GM20000 (cell line): ENCODE measurements at places on chromosomes 12 and 14.
A peak's percentile ranks its signal among the peaks of the same experiment; 100 is the strongest.

DNA sequence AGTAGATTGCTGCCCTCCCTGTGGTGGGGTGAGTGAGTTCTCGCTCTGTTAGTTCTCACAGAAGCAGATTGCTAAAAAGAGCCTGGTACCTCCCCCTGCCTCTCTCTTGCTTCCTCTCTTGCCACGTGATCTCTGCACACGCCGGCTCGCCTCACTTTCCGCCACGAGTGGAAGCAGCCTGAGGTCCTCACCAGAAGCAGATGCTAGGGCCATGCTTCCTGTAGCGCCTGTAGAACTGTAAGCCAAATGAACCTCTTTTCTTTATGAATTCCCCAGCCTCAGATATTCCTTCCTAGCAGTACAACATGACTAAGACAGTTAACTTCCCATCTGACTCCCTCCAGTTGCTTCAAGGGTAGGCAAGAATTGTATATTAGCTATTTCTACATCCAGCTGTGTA, 76.2 kb downstream of the ETV6 start:
- DNase-seq: no peak

DNA sequence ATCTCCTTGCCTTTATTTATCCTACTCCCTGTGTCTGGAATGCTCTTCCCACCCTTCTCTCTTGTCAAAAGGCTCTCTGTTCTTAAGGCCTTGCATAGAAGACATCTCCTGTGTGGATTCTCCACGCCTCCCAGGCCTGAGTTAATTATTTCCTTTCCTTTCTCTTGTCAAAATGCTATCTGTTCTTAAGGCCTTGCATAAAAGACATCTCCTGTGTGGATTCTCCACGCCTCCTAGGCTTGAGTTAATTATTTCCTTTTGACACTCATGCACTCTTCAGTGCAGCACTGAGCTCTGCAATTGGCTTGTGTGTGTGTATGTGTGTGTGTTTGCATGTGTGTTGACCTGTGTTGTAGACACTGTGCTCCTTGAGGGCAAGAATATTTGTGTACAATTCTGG, 52.1 kb upstream of the DCD start:
- DNase-seq: no peak

- no peak for DNase-seq
Measured at GRCh38 chr12:64461634-64462414, 9.9 kb downstream of the TBK1 start.

- DNase-seq: no peak
Measured at GRCh38 chr12:57227315-57228115, 2.0 kb upstream of the SHMT2 start.

DNA sequence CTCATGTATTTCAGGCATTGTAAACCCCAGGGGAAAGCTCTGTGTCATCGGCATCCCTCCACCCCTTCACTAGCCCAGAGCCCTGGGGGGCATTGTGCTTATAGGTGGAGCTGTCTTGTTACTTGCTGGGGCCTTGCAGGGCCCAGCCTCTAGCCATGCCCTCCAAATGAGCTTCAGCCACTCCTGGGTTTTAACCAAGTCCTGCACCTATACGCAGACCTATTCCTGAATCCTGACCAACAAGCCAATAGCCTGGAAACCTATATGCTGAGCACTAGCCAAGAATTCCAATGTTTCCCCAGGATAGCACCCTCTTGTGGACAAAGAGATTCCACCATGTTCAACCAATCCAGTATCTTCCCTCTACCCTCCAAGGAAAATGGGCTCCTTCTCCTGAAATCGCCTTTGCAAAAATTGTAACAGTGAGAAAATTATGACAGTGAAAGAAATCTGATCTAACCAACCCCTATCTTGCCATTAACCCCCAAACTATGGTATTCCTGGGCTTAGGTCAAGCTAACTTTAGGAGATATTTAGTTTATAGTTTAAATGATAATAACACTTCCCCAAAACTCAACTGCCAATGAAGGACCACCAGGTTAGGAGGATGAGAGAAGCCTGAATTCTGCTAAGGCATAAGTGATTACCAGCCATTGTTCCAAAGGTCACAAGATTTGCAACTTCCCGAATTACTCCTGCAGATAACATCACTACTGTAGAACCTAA, 55.5 kb downstream of the TTC7B start:
- DNase-seq: peak; percentile 16
